Stimulated activated CD4-positive, alpha-beta T cell treated with anti-CD3 and anti-CD28 coated beads, Interleukin-4, amount 100 ng/mL, for 48 hours (primary cell): ENCODE measurements at places on chromosomes 1 and 21.

DNA sequence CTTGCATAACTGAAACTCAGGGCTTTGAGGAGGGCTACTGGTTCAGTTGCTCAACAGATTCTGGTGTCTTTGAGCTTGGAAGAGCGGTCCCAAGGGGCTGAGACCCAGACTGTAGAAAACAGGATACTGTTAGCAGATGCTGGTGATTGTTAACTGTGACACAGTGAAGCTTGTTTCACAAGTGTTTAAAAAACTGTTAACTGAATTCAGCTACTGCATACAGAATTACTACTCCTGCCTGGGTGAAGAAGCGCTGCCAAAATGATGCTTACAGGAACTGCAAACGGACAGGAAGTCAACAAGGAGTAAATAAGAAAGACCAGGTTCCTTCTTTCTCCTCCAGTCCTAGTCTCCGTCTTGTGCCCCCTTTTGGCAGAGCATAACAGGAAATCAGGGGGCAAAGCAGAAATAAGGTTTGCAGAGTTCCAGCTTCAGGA, 195.3 kb upstream of the USP25 start:
- no peak for DNase-seq

- no peak for DNase-seq
Measured at GRCh38 chr1:228043281-228043848, 36.6 kb downstream of the WNT3A start.

GRCh38 chr1:55670331-55671082, 455.3 kb upstream of the USP24 start:
- DNase-seq = no peak

DNA sequence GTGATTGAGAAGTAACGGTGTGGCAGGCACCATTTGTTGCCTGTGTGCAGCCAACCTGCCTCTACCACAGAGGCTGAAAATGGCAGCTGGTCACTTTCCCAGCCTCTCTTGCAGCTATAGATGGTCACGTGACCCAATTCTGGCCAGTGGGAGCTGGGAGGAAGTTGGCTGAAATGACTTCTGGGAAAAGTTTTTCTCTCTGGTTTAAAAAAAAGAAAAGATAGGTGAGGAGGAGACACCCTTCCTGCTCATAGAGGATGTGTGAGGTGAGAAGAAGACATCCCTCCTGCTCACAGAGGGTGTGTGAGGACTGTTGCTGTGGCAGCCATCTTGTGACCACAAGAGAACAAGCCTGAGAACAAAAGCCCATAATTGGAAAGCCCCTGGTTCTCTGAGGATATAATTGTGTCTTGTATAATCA, 122.8 kb downstream of the SYF2 start:
- no peak for DNase-seq

- no peak for DNase-seq
Measured at GRCh38 chr1:27473755-27474154, 16.2 kb downstream of the WASF2 start.

GRCh38 chr1:23551849-23552248, 7.5 kb downstream of the ID3 start:
- DNase-seq = no peak

DNA sequence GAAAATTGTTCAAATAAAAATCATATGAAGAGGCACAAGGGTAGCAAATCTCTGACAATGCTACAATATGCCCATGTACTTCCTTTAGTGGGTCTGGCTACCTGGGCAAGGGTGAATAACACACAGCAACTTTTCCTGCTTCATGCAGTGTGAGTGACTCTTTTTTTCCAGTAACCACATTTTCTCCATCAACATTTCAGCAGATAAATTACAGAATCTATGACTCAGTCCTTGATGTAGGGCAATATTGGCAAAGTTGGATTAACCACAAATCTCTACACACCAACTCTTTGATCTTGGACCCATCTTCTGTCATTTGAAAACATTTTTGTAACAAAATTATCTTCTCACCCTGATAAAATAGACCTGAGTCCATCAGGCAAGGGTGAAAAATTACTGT, 31.7 kb downstream of the ERICH3 start:
- no peak for DNase-seq

DNA sequence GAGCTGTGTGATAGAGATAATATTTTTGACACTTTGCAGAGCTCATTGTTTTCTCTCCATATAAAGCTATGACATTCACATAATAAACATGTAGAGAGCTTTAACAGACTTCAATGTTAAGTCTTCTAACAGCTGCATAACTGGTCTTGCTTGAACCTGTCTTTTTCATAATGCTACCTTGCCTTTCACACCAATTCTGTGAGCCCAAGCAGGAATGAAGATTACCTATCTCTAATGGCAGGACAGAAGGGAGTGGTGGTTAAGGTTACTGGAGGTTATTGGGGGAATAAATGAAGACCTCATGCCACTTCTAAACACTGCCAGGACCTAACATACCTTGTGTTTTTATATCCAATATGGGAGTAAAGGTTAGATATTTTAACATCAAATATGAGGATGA, 2.3 kb upstream of the CD55 start:
- no peak for DNase-seq

GRCh38 chr1:28862571-28863403, 50.8 kb downstream of the OPRD1 start:
- DNase-seq = no peak

- DNase-seq = peak; percentile 71
Measured at GRCh38 chr1:92486251-92487077, at the start of gene GFI1. TSS of gene GFI1 (minus strand) at chr1:92486925. CDS start at chr1:92483487, 3,438 bp downstream.

DNA sequence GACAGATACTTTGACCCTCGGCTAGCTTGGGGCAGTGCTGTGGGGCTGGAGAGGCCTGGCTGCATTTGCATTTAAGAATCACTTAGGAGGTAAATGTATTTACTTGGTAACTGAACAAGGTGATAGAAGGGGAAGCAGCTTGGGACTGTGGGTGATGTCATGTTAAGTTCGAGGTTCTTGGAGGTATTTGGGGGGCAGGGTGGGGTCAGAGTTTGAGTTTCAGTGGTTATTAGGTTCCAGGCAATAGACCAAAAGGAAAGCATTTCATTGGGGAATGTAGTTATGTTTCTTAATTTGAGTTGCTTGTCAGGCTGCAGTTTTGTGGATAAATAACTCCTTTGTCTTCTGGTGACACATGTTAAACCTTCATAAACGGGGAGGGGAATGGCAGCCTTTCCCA, 2.4 kb upstream of the FAM78B start:
- no peak for DNase-seq

GRCh38 chr1:203304919-203305808, at the start of gene BTG2:
TSS of gene BTG2 (plus strand) at chr1:203305519. CDS start at chr1:203305607, 88 bp downstream.
- DNase-seq = peak; percentile 82

DNA sequence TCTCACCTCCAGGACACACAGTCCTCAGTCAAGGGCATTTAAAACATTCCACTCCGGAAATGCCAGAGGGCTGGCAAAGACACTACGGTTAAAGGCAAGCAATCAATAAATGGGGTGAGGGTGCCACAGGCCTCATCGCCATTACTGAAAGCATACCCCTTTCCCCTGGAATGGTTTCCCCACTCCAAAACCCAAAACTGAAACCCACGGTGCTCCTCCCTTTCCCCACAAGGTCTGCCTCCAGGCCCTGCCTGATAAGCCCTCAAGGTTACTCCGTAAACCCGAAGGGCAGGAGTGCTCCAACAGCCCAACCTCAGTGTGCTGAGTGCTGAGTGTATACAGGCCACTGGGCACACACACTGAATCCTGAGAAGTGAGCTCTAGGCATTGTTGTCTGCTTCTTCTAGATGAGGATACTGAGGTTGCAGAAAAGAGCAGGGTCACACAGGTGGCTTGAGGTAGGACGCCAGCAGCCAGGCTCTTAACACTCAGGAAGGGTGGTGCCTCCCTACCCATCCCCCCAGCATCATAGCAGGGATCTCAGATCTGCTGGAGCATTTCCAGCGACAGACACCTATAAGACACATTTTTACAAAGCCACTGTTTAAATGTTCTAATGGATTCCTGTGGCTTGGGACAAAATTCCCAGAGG, 29.0 kb downstream of the SSBP3 start:
- no peak for DNase-seq

GRCh38 chr1:172390683-172391551, 29.6 kb upstream of the C1orf105 start:
- DNase-seq = no peak

GRCh38 chr1:156961709-156962108, 41.3 kb downstream of the LRRC71 start:
- DNase-seq = peak; percentile 20

DNA sequence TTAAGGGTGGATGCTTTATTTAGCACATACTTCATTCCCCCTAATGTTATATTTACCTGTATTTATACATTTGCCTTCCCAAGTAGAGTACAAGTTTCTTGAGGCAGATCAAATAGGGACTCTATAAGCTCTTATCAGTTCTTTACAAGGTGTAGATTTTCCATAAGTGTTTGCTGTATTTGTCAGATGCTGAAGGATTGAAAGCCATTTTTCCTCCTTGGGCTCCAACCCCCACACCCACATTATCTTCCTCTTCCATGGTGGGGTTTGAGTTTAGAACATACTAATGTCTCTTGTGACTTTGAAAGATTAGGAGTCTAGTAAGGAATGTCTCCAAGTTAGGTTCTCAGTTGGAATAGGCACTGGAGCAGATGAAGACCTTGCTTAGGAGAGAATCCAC, 2.4 kb upstream of the CHI3L2 start:
- DNase-seq = no peak

- no peak for DNase-seq
Measured at GRCh38 chr1:34982820-34983376, 2.2 kb downstream of the TMEM35B start.

DNA sequence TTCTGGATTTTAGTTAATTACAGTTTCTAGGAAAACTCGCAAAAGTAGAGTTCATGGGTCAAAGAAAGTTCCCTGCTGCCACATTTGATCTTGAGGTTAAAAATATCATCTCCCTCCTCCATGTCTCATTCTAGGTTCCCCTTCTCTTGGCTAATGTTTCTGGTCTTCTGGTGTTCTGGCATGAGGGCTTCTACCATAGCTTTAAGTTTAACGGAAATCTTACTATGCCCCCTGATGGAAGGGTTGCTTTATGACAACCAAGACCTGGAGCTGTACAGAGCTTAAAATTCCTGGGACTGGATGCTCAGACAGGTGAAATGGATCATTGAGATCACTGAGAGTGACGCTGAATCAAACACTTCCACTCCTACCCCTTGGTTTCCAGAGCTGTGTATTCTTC, 1881.7 kb downstream of the MRPL39 start:
- DNase-seq = no peak

DNA sequence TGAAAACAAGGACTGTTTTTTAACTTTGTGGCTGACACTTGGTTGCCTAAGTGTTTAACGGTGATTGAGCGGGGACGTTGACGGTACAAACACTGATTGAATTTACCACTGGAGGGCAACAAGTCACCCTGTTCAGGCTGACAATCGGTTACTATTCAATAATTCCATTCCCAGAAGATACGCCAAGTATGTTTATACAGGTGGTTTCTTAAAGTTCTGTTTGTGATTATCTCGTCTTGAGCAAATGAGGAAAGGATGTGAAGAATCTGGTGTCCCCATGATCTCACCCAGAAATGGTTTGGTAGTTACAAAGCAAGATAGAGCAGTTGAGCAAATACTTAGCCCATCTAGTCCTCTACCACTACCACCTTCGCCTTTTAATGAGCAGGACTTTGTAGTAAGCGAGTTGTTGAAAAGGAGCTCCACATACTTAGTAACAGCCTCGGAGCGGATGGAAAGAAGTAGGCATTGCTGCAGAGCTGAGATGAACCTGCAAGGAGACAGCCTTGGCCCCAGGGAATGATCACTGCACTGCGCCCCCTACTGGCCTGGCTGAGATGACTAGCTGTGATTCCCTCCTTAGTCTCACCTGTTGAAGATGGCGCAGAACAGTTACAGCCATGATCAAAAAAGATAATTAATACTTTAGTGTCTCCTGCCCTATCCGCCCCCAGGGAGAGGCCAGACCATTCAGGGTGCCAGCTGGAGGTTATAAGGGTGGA, 36.3 kb downstream of the IFNAR1 start:
- peak; percentile 85 for DNase-seq

GRCh38 chr21:43754948-43755781, 20.9 kb downstream of the CSTB start:
- no peak for DNase-seq

DNA sequence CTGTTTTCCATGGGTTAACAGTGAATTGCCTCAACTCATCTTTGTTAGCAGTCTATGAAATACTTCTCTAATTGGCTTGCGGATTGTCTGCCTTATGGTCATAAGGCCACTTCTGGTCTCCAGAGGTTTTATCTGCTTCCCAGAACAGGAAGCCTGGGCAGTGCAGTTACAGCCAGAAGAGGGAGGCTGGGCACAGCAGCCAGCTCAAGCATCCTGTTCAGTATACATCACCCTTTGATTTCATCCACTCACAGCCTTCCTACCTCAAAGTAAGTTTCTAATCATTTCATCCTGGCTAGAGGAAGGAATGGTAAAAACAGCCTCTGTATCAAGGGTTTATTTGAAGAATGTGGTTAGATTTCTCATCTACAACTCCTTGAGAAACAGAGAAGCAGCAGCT, 311.5 kb upstream of the DEPDC1 start:
- DNase-seq = no peak
